ENCODE measurements at places on chromosomes 4 and X. TPM values are rescaled to one million over a fixed set of nuclear protein-coding genes. Genes with fewer than 3 reads are reported as not detected.

DNA sequence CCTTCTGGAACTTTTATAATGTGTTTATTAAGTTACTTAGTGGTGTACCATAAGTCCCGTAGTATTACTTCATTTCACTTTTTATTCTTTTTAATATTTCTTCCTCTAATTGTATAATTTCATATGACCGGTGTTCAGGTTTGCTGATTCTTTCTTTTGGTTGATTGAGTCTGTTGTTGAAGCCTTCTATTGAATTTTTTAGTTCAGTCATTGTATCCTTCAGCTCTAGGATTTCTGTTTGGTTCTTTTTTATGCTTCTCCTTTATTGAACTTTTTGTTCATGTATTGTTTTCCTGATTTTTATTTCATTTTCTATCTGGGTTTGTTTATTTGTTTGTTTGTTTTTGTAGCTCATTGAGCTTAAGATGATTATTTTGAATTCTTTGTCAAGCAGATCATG, 8.8 kb downstream of the CEP44 start:
- no peak for DNase-seq

The TET2 gene
- total RNA-seq, result 9.5 TPM

The JADE3 gene
- 1.8 TPM for total RNA-seq

- DNase-seq, result no peak
Measured at GRCh38 chr4:177968817-177969442, 526.7 kb upstream of the AGA start.

The TLR2 gene
- total RNA-seq, result 1.3 TPM

DNA sequence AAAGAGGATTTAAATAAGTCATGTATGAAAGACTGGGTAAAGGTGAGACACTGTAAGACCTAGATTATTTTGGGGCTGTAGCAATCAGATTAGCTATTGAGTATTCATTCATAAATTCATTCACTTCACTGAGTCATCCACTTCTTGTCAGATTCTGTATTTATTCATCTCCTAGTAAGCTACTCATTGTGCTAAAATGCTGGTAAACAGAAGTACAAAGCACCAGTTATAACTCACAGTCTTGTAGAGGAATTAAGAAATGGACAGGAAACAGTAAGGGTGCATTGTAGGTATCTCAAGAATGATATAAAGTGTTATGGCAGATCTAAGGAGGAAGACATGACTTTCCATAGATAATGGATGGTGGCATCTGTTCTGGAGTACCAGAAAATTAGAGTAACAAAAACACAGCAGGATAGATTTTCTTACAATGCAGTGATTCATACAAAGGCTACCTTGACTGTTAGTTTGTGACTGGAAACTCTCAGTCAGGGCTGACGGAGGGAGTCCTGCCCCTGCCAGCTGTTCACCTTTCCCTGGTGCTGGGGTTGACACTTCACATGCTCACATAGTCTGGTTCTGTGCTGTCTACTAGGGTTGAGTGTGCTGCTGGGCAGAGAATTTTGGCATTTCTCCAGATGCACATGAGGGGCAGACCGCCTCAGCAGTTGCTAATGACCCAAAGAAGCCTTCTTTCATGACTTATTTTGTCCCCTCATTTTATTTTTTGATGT, 26.5 kb upstream of the HAND2 start:
- peak; percentile 1 for DNase-seq

The SLC30A9 gene
- total RNA-seq, result 85.8 TPM

The BTC gene
- total RNA-seq, result 0.32 TPM
